ENCODE measurements at places on chromosomes 4 and X.

DNA sequence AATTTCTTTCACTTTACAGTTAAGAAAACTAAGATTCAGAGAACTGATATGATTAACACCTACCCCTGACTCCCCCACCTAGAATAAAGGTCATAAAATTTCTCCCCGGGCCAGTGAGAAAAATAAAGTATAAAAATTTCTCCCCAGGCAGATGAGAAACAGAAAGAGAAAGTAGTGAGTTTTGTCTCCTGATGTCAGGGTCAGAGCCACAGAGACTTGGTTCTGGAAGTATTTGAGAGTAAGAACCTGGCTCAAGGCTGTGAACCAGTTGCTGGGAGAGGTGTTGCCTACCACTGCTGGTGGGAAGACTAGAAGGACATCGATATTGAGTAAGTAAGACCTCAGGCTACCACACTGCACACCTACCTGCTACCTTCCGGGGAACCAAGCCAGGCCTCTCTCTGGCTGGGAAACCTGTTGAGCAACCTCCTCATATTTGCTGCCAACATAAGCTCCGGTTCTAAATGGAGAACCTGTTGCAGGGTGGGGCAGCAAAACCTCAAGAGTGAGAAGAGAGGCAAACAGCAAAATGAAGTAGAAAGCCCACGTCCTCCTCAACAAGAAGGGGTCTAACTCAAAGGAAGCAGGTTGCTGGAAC lies 104.2 kb upstream of the PUDP start:
- DNase-seq: no peak

GRCh38 chr4:101600287-101600686 lies 190.2 kb upstream of the BANK1 start:
- DNase-seq: no peak

DNA sequence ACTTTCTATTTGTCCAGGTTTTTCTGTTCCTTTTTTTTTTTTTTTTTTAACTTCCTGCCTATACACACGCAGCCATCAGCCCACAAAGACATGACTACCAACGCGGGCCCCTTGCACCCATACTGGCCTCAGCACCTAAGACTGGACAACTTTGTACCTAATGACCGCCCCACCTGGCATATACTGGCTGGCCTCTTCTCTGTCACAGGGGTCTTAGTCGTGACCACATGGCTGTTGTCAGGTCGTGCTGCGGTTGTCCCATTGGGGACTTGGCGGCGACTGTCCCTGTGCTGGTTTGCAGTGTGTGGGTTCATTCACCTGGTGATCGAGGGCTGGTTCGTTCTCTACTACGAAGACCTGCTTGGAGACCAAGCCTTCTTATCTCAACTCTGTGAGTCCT lies 2.1 kb downstream of the EBP start:
- no peak for DNase-seq

GRCh38 chr4:21763855-21764254 lies 184.7 kb downstream of the KCNIP4 start:
- DNase-seq: no peak

DNA sequence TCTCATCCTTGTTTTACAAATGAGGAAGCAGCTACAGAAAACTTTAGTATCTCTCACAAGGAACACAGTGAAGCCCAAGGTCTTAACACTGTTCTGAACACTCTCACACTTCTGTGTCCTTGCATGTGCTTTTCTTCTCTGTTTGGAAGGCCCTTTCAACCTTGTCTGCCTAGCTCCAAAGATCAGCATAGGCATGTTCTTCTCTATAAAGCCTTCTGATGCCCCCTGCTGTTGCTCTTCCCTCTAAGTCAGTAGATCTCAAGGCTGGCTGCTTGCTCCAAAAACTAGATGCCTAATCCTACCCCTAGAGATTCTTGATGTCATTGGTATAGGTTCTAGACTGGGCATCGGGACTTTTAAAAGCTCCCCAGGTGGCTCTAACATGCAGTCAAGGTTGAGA lies 5.9 kb downstream of the APOO start:
- peak; percentile 2 for DNase-seq

DNA sequence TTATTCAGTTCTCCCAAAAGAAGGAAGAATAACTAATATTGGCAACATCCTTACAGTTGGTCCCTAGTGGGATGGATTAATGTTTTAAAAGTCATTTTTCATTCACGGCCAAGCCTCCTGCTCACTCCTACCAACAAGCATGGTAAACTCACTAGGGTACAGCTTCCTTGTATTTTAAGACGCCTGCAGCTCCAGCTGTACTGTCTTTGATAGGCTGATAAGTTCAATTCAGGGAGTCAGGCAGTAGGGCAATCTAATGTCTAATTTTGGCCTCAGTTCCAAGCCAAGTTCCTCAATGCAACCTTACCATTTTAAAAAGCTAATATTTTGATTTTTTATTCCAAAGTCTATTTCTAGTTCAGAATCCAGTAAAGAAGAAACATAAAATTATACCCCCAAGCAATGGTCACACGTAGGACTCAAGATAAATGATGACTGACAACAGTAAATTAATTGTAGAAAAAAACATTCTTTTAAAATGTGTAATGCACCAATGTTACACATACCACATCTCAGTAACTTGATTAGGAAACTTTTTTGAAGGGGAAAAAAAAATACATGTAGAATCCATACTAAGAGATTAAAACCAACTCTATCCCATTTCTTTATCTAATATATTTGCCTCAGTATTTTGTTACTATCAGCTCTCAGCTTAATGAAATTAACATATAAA lies 9.3 kb downstream of the LCORL start:
- DNase-seq: no peak

GRCh38 chr4:173214661-173215060 lies 46.0 kb downstream of the GALNT7 start:
- DNase-seq: no peak

DNA sequence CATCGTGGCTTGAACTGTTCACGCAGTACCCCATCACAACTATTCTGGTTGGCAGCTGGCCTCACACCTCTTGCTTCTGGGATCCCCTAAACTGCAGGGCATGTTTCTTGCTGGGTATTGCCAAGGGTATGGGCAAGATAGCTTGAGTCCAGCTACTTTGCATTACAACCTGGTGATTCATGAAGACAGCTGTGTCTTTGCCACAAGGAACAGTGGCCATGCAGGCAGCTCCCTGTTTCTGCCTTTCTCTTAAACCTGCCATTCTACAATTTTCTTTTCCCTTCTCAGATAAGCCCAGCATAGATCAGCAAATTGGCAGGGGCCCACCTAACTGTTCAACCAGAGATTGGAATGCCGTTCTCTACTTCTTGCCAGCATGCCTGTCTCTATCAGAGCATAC lies 42.8 kb downstream of the TENM3 start:
- DNase-seq: no peak

DNA sequence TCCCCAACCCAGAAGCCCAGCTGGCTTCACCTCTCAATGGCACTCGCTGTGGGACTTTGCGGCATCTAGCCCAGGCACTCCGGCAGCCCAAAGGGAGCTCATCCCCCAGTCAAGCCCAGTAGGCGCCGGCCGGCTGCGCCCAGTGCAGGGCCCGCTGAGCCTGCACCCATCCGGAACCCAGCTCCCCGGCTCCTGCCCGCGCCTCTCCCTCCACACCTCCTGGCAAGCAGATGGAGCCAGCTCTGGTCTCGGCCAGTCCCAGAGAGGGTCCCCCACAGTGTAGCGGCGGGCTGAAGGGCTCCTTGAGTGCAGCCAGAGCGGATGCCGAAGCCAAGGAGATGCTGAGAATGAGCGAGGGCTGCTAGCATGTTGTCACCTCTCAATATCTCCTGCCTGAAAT lies 116.8 kb upstream of the UGT8 start:
- no peak for DNase-seq

DNA sequence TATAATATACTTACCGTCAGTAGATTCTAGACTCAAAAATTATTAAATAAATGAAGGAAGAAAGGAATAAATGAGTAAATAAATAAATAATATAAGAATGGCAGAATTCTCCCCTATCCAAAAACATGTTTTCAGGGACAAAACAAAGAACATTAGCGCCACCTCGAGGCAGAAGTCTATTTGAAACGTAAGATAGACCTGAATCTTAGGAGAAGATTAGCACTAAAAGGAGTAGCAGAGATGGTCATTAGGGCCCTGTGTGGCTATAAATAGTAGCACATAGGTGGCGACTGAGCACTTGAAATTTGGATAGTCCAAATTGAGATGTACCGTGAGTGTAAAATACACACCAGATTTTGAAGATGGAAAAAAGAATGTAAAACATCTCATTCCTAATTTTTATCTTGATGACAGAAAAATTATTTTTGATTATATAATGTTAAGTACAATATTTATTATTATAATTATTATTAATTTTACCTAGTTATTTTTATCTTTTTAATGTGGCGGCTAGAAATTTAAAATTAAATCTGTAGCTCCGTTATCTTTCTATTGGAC lies 24.3 kb upstream of the SRD5A3 start:
- no peak for DNase-seq

- DNase-seq: no peak
Observed at GRCh38 chr4:5755161-5755560, 44.2 kb downstream of the EVC start.

DNA sequence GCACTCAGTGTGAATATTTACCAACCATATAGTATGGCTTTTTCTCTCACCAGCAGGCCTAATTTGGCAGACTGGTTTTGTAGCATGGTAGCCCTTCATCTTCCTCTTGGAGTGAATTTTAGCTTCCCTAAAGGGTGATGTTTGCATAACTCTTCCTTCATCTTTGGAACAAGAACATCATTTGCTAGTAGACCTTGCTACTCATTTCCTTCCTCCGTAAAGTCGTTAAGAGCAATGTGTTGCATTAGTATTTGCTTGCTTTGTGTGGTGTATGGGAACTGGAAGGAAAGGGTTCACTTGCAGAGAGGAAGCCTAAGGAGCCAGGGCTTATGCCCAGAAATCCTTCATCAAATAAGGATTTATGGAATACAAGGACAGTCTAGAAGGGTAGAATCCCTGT lies 50.2 kb upstream of the PGRMC2 start:
- no peak for DNase-seq

DNA sequence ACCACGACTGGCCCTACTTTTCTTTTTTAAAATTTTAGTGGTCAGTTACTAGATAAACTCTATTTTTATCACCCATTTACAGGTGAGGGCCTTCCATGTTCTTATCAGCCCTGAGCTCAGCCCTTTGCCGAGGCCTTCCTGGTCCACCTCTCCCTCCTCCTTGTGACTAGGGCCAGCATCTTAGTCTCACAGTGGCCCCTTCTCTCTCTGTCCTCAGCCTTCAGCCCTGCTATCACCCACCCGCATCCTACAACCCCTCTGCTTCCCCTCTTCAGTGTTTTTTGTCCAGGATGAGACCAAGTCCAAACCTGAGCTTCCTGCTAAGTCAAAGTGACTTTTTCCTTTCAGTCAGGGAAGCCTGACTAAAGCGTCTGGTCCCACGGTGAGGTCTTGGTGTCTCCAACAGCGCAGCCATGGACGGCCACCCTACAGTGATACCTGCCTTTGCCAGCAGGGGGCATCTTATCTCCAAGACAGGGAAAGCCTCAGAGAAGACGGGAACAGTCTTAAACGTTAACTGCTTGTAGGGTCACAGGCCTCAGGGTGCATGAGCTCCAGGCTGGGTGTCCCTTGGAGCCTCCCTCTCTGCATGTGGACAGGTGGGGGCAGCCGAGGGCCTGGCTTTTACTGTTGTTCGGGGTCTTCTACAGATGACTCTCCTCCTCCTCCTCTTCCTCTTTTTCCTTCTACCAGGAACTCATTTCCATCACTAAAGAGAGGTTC lies 11.7 kb upstream of the GAGE10 start:
- DNase-seq: peak; percentile 35

- no peak for DNase-seq
Observed at GRCh38 chr4:53060278-53060677, 198.2 kb downstream of the RASL11B start.

DNA sequence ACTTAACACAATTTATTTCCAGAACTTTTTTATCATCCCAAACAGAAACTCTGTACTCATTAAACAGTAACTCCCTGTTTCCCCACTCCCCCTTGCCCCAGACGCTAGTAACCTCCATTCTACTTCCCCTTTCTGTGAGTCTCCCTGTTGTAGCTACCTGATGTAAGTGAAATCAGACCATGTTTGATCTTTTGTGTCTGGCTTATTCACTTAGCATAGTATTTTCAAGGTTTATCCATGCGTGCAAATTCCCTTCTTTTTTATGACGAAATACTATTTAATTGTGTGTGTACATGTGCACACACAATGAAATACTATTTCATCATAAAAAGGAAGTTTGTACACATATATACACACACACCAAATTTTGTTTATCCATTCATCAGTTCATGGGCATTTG lies 5.2 kb downstream of the PKD2 start:
- no peak for DNase-seq

DNA sequence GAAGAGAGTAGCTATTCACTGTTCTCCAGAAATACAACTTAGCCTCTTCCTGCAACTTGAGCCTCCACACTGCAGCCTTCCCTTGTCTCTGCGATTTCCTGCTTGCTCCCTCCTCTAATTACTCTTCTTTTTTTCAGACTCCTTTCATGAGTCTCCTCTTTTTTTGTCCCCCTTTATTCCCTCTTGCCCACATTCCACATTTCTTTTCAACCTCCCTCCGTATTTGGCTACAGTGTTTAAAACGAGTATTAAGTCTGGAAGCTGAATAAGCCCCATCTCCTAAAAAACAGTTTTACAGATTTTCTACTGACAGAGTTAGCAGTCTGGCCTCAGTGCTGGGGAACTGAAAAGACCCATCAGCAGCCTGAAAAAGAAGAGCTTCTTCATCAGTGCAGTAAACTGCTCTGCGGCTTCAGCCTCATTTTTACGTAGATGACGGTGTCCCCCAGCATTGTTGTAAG lies 141.5 kb downstream of the TENM3 start:
- no peak for DNase-seq

- no peak for DNase-seq
Observed at GRCh38 chr4:77089866-77090265, 14.1 kb upstream of the CCNI start.

- DNase-seq: no peak
Observed at GRCh38 chr4:55037728-55038127, 87.7 kb downstream of the KDR start.

DNA sequence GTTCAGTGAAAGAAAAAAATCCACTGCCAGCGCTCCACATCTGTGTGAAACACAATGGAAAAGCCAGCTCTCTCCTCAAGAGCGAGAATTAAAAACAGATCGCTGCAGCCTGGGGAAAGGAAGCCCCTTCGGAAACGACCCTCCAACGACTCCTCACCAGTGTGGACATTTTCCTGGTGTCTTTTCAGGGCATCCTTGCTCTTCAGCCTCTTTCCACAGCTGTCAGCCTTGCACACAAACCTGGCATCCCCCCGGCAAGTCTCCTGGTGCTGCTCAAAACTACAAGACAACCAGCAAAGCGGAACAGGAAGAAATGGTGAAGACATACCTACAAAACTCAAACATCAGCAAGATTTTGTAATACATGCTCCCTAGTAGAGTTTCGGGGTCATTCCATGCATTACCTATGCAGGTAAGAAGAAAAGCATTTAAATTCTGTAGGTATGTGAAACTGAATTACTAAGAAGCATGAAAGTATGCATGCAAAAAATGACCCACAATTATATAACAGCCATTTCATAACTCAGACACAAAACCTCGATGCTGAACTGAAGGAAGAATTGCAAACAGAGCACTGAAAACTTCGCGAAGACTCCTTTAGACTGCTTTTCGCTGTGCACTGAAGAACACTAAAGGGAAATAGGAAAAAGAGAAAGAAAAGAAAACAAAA lies 106.1 kb downstream of the PRDM5 start:
- DNase-seq: no peak

Measured in stimulated activated CD8-positive, alpha-beta memory T cell treated with anti-CD3 and anti-CD28 coated beads, Interleukin-7, amount 100 ng/mL, for 1 hour (primary cell).